ENCODE measurements at places on chromosomes 16 and 17.

- DNase-seq: no peak
Measured at GRCh38 chr17:17993366-17993765, 20.7 kb downstream of the DRC3 start.

GRCh38 chr17:1482680-1483079 lies 9.8 kb downstream of the MYO1C start:
- DNase-seq: no peak

- DNase-seq: no peak
Measured at GRCh38 chr17:39057701-39058206, 90.6 kb upstream of the FBXO47 start.

GRCh38 chr17:16954521-16954920 lies 17.4 kb downstream of the TNFRSF13B start:
- DNase-seq: no peak

GRCh38 chr17:13084420-13084819 lies 66.6 kb upstream of the ELAC2 start:
- no peak for DNase-seq
